Fibroblast of the aortic adventitia (primary cell): ENCODE measurements at places on chromosomes 16 and 17. TPM values are rescaled to one million over a fixed set of nuclear protein-coding genes. Genes with fewer than 3 reads are reported as not detected.

DNA sequence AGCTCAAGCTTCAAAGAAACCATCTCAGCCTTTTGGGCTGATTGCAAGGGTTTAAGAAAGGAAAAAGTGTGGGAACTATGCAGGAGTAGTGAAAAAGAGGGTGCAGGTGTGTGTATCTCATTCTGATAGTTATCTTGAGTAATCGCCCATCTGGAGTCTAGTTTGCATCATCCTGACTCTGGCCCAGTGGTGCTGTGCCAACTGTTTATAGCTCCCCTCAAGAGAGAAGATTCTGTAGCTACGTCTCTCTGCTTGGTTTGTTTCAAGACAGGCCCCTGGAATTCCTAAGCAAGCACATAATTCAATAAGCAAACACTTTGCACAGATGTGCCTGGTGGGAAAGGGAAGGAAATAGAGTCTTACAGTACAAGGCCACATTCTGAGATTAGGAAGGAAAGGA, 144.4 kb downstream of the HAPSTR1 start:
- DNase-seq, result no peak

GRCh38 chr17:63232565-63233310, 213.4 kb downstream of the CYB561 start:
- no peak for DNase-seq

DNA sequence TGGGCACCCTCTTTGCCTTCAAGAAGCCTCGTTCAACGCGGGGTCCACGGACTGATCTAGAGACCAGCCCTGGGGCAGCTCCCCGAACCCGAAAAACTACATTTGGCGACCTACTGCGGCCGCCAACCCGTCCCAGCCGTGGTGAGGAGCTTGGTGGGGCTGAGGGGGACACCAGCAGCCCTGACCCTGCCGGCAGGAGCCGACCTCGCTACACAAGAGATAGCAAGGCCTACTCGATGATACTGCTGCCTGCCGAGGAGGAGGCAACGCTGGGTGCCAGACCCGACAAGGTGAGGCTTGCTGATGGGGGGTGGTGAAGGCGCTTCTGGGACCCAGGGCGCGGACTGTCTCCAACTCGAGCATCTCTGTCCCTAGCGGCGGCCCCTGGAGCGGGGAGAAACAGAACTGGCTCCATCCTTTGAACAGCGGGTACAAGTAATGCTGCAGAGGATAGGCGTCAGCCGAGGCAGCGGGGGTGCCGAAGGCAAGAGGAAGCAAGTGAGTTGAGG, 5.6 kb downstream of the ACD start:
- no peak for DNase-seq

DNA sequence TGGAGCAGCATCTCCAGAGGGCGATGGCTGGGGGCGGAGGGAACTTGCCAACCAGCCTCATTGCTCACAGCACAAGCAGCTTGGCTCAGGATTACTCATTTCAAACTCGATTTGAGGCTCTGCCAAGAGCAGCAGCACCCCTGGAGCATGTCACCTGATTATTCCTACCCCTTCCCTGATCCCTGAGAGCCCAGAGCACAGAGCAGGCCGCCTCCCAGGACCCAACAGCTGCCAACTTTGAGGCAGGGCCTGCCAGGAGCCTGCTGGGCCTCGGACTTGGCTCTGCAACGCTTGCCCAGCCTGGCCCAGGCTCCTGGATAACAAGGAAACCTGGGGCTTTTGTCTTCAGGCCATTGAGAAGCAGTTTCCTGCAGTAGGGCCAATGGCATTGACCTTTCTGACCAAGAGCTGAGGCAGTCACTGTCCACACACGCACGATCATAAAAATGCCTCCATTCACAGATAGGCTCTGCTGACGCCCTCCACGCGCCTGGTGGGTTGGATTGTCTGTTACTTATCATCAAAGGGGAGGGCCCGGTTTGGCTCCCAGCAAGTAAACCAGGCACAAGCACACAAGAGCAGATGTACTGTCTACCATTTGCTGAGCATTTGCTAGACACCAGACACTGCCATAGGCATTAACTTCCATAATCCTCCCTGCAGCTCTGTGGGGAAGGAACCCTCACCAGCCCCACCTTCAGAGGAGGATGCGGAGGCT, 406.6 kb upstream of the EEF2KMT start:
- DNase-seq, result no peak

DNA sequence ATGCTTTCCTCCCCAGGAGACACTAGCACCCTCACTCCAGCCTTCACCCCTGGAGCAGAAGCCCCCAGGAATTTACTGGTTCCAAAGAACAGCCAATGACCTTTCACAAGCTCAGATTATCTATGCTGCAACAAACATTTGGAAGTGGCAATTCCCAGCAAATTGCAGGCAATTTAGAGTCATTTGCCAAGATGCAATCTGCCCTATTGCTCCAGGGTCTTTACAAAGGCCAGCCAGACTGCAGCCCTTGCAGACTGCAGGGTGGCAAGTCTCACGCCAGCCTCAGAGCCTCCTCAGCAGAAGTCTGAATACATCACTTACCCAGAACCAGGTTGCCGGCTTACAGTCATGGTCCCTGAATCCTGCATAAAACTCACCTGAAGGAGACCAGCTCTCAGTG, 21.8 kb downstream of the AXIN1 start:
- no peak for DNase-seq

DNA sequence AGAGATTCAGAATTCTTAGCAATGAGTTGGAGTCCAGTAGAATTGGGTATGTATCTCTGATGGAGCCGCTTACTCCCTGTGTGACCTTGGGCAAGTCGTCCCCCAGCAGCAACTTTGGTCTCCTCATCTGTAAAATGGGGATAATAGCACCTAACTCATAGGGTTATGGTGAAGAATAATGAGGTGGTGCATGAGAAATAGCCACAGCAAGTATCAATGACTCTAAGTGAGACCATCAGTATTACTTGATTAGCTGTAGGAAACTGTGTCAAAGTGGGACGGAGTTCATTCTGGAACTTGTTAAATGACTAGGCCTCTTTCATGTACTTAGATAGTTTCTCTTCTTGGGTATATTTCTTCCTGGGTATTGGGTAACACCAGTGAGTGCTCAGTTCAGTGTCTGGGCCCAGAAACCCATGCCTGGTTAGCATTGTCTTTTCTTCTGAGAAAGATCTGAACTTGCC, 6.4 kb downstream of the PRKCB start:
- no peak for DNase-seq

DNA sequence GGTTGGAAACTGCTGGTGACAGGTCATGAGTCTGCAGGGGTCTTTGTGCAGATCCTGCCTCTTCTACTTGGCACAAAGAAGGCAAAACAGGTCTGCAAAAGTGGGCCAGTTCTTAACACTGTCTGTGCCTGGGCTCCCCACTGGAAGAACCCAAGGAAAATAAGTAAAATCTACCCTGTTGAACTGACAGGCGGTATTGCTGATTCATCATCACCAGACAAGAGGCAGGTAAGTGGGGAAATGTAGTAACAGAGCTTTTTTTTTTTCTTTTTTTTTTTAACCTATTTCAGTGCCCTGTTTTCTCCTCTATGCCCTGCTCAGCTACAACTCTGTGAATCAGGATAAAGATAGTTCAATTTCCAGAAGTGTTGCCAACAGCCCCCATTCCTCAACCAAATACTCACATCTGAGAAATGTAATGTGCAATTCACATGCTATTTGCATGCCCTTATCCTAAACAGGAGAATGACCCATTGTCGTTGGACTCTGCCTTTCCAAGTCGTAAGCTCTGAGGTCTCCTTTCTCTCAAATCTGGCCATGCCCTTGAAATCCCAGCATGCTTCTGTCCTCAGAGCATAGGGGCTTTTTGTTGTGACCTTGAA, 237.0 kb downstream of the SOX9 start:
- DNase-seq, result no peak

- DNase-seq, result peak; percentile 47
These were observed 25.5 kb downstream of the GRB7 start for GRCh38 chr17:39763051-39763820.

DNA sequence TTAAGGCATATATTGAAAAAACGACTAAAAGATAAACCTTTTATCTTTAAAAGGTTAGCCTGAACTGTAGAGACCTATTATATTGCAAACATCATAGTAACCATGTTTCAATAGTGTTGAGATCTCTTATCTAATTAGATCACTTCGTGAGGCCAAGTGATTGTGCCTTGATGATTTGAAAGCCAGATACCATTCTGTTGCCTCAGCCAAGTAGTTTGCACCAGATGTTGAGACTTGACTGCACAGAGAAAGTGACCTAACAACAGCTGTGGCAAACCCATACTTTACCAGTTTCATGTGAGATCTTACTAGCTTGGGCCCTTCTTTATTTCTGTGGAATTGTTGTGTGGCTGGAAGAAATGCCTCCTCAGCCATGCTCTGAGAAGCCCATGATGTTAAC, 717.3 kb downstream of the KCNJ2 start:
- no peak for DNase-seq

Gene GNGT2
- 0.45 TPM in 1 of 2 replicates, not detected in the other for total RNA-seq

Gene MYH1
- total RNA-seq, result 0.08 TPM in 1 of 2 replicates, not detected in the other

Gene RNF112
- total RNA-seq, result 0.36 and 2.3 TPM in 2 replicates
